ENCODE measurements at places on chromosomes 1 and 21.

GRCh38 chr1:154533952-154534844, 24.3 kb downstream of the UBE2Q1 start:
- no peak for DNase-seq

DNA sequence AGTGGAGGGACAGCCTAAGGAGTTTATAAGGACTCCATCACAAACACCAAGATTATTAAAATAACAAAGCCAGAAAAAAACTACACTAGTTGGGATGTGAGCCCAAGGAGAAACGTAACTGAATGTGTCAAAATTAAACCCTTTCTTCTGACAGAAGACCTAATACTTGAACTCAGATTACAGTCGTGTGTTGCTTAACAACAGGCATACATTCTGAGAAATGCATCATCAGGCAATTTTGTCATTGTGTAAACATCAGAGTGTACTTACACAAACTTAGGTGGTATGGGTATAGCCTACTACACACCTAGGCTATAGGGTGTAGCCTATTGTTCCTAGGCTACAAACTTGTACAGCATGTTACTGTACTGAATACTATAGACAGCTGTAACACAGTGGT, 23.4 kb downstream of the DSTYK start:
- DNase-seq: no peak

DNA sequence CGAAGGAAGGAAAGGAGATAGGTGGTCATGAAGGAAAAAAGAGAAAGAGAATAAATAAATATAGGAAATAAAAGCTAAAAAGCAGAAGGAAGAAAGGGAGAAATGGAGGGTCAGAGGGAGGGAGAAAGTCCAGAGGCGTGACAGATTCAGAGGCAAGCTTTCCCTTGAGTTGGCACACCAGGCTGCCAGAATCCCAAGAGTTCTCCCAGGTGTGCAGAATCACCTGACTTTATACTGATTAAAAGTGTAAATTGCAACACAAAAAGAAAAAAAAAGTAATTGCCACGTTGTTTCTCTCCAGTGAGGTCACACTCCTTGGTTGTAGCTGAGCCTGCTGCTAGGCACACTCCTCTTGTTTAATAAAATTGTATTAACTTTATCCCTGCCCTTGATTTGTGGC, 669.9 kb upstream of the PKN2 start:
- no peak for DNase-seq

- no peak for DNase-seq
Observed at GRCh38 chr1:221031458-221032203, 152.4 kb downstream of the HLX start.

DNA sequence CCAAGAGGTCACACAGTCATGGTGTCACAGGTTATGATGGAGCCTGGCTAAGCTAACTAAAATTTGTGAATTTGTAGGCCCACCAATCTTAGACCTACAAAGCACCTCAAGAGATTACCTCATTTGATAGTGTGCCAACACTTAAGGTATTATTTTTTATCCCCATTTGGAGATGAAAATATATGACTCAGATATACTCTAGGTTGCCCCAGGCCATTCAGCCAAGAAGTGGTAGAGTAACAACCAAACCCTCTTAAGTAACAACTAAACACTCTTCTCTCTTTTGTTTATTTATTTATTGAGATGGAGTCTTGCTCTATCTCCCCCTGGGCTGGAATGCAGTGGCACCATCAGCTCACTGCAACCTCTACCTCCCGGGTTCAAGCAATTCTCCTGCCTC, 14.3 kb downstream of the NPL start:
- DNase-seq: peak; percentile 55

DNA sequence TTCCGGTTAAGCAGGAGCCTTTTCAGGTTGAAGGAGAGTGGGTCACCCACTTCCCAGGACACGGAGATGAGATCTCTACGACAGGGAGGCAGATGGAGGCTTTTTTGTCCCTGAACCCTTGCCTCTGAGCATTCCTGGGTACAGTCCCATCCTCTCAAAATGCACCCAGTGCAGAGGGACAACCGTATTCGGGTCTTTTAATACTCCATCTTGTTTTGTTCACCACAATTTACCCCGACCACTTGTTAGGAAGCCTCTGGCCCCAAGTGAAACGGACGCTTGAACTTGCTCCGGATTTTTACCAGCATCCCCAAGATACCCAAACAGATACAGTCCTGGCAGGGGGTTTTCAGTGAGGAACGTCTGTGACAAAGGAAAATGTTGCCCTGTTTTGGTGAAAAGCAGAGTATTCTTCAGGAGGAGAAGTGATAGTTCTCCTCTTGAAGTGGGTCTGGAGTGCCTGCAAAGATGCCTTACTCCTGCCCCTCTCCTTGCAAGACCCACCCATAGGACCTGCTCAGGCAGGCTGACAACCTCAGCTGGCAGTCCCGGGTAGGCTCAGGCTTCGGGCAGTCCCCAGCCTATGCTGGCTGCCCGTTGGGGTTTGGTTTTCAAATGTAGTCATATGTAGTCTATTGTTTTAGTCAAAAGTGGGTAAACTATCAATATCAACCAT, 669 bp upstream of the ARL8A start:
- DNase-seq: no peak

DNA sequence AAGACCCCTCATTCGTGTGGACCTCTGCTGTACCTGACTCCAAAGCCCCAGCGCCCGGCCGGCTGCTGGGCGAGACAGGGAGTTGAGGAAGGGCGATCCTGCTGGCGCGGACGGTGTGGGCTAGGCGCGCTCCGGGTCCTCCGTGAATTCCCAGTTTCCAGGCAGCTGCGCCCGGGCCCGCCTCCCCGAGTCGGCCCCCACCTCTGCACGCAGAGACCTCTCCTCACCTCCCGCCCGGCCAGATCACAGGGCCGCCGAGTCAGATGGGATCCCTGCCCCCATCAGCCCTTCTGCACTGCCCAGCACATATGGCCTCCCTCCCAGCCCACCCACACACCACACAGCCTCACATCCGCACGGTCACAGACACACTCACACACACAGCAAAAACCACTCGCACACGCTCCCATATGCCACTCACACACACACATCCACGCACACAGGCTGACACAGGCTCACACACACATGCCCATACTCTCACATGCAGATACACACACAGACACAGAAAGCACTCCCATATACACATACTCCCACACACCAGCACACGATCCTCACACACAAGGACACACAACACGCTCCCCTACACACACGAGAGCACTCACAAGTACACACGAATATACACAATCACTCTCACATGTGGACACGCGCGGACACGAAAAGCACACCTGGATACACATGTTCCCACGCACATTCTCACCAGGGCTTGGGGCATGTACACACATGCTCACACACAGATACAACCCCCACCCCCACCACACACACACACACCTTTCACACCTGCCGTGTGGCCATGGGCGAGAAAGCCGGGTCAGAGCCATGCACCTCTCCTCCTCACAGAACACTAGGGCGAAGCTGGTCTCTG, 7.2 kb upstream of the GUCA2B start:
- DNase-seq: peak; percentile 32

- DNase-seq: no peak
Observed at GRCh38 chr1:186848509-186849130, 19.9 kb downstream of the PLA2G4A start.

DNA sequence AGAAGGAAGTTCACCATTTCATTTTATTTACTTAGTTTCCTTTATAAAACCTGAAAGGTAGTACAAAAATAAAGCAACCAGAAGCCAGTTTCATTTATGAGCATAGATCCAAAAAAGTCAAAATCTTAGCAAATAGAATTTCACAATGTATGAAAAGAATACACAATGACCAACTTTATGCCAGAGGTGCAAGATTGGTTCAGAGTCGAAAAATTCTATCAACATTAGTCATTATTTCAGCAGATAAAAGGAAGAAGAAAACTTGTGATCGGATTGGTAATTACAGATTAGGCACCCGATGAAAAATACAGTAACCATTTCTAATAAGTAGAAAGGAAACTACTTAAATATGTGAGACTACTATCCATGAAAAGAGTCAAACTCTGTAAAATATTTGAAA, 89.1 kb downstream of the ITSN1 start:
- no peak for DNase-seq

GRCh38 chr1:212743901-212744475, 44.3 kb upstream of the BATF3 start:
- no peak for DNase-seq

GRCh38 chr1:54975356-54976108, 4.9 kb upstream of the TMEM61 start:
- DNase-seq: no peak

DNA sequence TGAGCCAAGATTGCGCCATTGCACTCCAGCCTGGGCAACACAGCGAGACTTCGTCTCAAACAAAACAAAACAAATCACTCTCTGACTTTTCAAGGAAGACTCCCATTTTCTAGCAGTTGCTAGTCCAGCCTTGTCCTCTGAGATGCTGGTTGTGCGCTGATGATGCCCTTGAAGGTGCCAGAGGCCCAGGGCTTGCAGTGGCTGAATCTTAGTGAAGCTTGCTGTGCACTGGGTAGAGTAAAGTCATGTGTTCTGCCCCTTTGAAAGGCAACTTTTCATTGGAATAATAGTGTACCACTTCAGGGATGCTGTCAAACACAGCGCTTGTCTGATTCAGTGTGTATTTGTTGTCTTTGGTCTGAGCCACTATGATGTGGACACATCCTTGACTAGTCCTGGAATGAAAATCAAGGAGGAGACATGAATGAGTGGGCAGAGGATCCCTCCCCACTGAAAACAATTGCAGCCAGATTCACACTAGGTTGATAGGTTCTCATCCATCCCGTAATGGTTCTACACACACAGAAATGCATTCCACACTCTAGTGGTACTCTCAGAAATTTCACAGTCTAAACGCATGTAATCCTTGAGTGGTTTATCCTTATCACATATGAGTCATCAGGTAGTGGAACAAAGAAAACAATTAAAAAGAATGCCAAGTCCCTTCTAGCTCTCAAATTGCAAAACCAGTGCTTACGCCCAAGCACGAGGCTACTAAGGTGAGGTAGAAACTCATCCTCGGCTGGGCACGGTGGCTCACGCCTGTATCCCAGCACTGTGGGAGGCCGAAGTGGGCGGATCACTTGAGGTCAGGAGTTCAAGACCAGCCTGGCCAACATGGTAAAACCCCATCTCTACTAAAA, 17.8 kb upstream of the TDRD10 start:
- DNase-seq: peak; percentile 58

GRCh38 chr1:20875198-20875973, 88.3 kb upstream of the HP1BP3 start:
- DNase-seq: no peak

DNA sequence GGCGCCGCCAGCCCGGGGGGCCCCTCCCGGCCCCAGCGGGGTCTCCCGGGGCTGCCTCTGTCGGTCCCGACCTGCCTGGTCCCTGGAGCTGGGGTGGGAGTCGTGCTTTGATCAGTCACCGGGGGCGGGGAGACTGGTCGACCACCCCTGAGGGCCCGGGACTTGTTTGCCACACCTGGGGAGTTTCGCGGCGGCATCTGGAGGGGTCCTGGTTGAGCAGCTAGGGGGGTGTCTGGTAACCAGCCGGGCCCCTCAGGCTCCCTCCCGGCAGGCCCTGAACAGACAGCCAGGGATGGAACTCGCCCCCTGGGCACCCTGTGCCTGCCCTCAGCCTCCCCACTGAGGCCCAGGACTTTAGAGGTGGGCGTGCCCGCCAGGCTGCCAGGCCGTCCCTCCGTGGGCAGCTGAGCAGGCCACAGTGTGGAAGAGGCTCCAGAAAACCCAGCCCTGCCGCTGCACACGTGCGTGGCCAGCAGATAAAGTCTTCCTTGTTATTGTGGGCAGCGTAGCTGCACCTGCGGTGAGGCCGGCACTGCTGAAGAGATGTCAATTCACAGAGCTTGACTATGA, 13.3 kb upstream of the SAMD11 start:
- DNase-seq: no peak

DNA sequence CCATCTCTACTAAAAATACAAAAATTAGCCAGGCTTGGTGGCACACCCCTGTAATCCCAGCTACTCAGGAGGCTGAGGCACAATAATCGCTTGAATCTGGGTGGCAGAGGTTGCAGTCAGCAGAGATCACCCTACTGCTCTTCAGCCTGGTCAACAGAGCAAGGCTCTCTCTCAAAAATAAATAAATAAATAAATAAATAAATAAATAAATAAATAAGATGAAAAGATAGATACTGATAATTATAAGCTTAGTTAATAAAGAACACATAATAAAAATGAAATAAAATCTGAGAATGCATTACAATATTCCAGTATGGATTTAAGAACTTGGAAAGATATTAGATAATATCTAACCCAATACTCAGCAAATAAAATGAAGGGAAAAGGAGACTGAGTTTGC, 235.9 kb upstream of the DAB1 start:
- DNase-seq: no peak

- no peak for DNase-seq
Observed at GRCh38 chr1:44817307-44817706, 9.0 kb downstream of the BTBD19 start.

DNA sequence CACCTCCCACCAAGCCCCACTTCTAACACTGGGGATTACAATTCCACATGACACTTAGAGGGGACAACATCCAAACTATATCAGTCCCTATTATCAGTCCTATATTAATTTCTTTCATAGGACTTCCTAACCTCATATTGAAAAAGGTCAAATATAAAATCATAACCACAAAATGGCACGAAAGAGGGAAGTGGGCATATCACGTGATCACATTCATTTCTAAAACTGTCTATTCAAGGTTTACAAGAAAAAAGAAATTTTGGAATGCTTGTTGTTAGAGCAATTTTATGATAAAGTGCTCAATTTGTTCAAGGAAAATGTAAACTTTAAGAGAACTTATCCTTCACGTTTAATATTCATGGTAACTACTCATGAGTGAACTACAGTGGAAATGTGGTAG, 13.2 kb upstream of the CDC7 start:
- DNase-seq: no peak

- DNase-seq: no peak
Observed at GRCh38 chr1:100597784-100598183, 59.8 kb downstream of the GPR88 start.

- no peak for DNase-seq
Observed at GRCh38 chr1:243693800-243694199, 156.2 kb downstream of the AKT3 start.

GRCh38 chr1:92211166-92211565, 6.5 kb upstream of the C1orf146 start:
- no peak for DNase-seq

DNA sequence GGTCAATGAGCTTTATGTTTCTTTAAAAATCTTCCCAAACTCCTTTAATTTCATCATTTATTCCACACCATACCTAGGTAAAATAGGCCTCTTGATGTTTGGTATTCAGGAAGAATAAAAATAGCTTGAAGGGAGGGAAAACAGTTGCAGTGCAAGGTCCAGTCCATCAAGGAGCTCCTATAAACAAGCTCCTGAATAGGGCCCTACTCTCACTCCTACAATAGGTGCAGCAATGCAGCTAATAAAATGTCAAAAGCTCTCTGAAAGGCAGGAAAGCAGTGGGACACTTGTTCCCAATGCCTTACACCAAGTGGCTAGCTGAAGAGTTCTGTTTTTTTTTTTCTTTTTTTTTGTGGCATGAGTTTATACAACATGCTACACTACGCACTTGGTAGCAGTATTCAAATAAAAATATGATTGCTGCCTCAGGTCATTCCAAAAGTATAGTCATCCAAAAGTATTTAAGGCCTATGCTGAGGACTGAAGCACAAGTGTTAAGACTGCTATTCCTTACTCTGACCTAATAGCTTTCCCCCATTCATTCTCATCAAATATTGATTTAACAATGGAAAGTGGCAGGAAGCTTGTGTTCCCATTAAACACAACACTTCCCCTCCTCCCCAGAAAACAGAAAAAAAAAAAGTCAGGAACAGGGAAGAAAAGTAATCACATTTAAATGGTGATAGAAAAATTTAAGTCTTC, 9.8 kb downstream of the TEX38 start:
- DNase-seq: no peak

GRCh38 chr21:41752231-41752681, 14.6 kb downstream of the RIPK4 start:
- DNase-seq: peak; percentile 60

Data from keratinocyte (primary cell).